ENCODE measurements at places on chromosomes 4 and X.

DNA sequence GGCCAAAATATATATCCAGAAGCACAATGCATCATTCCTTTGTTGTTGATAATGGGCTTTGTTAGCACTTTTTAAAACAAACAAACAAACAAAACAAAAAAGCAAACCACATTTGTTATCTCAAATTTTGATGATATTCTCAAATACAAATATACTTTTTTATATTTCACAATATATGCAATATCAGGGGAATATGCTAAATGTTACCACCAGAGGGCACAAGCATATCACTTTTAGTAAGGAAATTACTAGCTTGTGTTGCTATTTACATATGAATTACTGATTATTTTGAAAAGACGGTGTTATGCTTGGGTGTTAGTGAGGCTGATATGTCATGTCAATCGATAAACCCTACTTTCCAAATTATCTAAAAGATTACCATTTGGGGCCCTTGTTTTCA is 29.1 kb downstream of the RIPPLY1 start:
- no peak for DNase-seq

DNA sequence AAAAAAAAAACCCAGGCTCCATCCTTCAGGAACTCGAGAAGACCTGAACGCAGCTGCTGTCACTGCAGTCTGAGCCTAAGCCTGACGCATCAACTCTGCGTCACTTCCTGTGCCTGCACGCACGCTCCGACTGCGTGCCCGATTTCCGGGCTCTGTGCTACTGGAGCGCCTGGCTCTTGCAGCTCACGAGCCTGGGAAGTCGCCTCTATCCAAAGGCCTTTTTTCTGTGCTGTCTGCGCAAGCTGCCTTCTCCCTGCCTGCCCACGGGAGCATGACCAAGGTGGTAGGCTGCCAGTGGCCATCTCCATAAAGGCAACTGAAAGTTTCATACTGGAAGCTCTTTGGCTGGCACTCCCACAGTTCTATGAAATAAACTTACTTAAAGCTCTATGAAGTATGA is 9.9 kb upstream of the GASK1B start:
- DNase-seq: no peak

- no peak for DNase-seq
Observed at GRCh38 chr4:89152972-89153371, 41.6 kb downstream of the TIGD2 start.

DNA sequence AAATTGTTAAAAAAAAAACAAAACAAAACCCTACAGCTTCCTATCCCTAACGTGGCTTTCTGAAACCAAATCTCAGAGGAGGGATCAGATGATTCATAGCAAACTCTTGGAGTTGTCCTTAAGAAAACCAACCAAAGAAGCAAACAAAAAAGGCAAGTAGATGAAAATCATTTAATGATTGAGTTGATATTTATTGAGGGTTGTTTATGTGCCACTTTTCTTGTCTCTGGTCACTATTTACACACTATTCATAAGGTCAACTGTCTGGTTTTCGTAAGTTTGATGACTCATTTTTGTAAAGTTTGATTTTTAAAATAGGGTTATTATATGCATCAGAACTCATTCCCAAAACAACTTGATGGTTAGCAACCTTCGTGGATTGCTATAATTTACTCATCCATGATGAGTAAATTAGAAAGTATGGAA is 133.4 kb downstream of the UNC5C start:
- DNase-seq: no peak

DNA sequence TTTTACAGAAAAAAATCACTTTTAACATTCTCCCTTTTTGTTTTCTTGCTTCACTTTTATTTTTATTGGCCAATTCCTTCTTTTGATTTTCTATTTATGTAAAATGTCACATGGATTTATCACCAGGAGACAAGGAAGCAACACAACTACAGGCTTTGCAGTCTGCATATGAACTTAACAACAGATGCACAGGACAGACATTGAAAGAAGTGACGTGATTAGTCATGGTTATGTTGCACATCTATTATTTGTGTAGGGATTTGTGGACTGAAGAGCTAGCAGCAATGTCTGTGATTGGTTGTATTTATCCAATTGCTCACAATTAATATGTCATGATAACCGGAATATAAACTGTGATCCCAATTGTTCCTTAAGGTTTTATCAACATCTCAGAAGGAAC is 147.8 kb upstream of the KLF3 start:
- DNase-seq: no peak

DNA sequence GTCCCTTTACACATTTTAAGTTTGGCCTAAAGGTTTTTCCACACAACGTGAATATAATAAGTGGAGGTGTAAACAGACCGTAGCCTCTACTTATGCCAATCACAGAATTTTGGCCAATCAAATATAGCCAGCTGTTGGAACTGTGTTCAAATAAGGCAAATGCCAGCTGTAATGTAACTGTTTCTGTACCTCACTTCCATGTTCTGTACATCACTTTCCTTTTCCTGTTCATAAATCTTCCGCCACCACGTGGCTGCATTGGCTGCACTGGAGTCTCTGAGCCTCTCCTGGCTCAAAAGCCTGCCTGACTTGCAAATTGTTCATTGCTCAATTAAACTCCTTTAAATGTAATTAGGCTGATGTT is 105.1 kb upstream of the SMIM31 start:
- DNase-seq: no peak

DNA sequence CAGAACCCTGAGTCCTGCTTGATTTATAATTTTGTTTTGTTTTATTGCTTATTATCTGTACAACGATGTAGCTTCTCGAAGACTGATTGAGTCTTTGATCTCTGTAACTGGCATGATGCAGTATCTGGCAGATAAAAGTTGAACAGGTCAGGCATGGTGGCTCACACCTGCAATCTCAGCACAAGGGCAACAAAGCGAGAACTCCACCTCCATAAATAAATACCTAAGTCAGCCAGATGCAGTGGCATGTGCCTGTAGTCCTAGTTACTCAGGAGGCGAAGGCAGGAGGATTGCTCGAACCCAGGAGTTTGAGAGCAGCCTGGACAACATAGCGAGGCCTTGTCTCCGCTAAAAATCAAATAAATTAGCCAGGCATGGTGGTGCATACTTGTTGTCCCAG is 15.7 kb upstream of the WDR19 start:
- no peak for DNase-seq

DNA sequence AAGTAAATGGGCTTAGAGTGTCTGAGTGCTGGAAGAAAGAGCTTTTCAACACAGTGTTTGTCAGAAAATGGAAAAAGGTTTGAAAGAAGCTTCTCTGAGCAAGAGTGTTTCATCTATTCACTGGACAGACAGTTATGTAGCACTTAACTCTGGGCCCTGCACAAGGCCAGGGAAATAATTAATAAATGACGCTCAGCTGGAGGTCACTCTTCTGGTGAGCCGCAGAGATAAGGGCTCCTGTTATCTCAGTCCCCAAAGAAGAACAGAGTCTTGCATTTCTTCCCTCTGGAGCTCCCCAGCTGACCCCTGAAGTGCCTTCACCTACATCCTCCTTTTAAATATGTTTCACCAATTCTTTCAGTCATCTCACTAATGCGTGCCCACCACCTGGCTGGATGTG is 90.4 kb downstream of the SLC16A2 start:
- no peak for DNase-seq

Measured in CD4-positive, alpha-beta T cell treated with Interleukin-1 beta for 1 hour (primary cell).